ENCODE measurements at places on chromosomes 16 and 17.

GRCh38 chr16:53168744-53169143 is 114.0 kb downstream of the CHD9 start:
- no peak for ATAC-seq

DNA sequence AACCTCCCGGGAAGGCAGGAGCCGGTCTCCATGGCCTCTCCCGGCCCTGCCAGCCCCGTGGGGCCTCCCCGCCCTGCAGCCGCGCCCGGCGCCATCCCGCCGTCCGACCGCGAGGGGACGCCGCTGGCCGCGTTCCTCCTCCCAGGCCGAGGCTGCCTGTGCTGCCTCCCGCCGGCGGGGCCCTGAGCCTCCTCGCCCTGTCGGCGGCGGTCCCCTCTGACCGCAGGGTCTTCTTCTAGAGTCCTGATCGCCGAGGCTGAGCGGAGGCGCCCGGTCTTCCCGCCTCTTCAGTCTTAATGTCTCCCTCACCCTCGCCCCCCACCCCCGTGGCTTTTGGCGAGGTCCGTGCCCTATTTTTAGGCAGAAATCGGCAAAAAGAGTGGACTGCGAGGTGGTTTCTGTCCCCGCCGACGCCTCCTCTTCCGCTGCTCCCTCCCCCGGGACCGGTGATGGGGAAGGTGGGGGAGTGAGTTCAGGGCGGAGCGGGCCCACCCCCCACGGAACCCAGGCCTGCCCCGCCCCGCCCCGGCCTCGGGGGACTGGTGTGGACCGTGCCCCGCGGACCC is 794 bp upstream of the CPNE7 start:
- ATAC-seq, result peak; percentile 63

- no peak for ATAC-seq
These were observed 192.3 kb downstream of the SHISA9 start for GRCh38 chr16:13093661-13094060.

GRCh38 chr16:55280587-55280986 is 43.4 kb upstream of the IRX6 start:
- no peak for ATAC-seq

GRCh38 chr17:63311416-63311937 is 134.6 kb downstream of the CYB561 start:
- ATAC-seq, result no peak

DNA sequence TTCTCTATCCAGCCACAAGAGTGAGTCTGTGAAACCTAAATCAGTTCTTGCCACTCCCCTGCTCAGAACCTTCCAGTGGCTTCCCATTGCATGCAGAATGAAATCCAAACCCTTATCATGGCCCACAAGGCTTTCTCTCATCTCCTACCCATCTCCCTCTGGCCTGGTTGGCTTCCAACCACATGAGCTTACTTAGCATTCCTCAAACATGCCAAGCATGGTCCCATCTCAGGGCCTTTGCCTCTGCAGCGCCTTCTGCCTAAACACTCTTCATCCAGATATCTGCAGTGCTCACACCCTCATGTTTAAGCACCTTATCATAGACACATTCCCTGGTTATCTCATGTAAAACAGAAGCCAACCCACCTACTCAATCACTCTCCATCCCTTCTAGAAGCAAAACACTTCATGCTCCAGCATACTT is 15.5 kb downstream of the TK2 start:
- no peak for ATAC-seq

Measured in stimulated activated memory B cell treated with anti-CD40 and anti-IgM and Interleukin-4, amounts not matched to agents 10 μg/mL and 1 μg/mL and 100 μg/mL, for 72 hours (primary cell).